ENCODE measurements at places on chromosomes 7 and 10.

DNA sequence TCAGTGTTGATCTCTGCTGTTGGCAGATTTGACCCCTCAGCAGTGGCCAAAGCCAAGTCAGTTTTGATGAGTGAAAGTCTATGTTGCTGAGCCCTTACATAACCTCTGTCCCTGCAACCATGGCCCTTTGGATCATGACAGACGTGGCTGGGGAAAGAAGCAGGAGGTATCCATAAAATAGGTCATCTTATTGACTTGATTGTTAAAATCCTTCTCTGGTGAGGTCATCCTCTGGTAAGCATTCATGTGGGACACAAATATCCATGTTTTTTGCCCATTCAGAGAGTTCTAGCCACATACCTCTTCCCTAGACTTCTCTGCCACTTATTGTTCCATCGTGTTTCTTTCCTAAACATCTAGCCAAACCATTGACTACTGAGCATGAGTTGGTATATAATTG, 251.9 kb upstream of the PTER start:
- no peak for DNase-seq

- DNase-seq: no peak
Observed at GRCh38 chr10:119514819-119515218, 27.7 kb downstream of the RGS10 start.

GRCh38 chr10:60246382-60246781, 143.3 kb downstream of the ANK3 start:
- DNase-seq: no peak

- no peak for DNase-seq
Observed at GRCh38 chr7:13258386-13258785, 571.0 kb downstream of the ARL4A start.

GRCh38 chr10:88108115-88108610, 244.7 kb downstream of the PTEN start:
- no peak for DNase-seq

DNA sequence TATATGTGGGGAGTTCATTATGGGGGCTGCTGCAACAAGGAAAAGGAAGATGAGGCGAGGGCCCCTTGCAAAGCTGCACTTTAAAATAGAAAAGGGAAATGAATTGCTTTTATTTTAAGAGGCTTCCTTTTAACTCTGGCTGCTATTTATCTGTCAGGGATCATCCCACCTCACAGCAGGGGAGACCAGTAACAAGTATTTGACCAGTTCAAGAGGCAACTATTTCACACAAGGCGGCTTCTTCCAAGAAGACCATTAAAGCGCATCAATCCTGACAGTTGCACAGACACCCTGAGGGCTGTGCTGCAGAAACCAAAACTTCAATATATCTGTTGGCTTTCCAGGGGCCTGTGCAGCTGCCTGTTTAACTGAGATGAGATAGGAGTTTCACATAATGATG, 1009.2 kb downstream of the SORCS3 start:
- no peak for DNase-seq

DNA sequence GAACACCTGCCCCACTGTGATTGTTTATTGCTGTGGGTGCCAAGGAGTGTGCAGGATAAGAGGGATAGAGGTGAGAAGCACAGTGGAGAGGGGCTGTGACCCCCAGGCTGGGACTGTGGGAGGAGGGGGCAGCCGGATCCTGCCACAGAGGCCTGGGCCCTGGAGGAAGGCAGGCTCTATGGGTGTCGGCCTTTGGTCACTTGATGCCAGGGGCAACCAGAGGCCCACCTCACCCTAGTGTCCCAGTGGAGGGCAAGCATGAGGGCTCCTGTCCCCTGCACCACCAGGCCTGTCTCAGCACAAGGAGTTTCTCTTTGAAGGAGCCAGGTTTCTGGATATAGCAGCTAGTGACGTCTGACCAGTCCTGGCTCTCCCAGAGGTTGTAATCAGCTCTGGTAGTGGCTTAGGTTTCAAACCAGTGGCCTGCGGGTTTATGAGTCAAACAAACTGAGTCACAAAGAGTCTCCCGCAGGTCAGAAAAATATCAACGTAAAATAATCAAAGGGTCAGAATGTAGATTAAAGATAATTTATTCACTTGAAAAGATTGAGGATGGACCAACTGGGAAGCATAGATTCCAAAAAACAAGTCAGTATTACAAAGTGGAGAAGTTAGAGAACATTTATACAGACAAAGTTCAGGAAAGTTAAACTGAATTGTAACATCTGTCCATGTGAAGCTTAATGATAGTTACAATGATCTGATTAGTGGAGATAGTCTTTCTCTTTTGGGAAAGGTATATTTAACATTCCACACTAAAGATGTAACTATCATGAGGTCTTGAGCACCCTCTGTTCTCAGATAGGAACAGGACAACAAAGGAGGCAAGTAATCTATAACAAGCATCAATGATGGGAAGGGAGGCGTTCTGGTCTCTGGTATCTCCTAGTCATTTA, 37.2 kb upstream of the ZNF488 start:
- no peak for DNase-seq

- no peak for DNase-seq
Observed at GRCh38 chr10:128053356-128053755, 72.9 kb downstream of the MKI67 start.
